ENCODE measurements at places on chromosomes 7 and 10.

DNA sequence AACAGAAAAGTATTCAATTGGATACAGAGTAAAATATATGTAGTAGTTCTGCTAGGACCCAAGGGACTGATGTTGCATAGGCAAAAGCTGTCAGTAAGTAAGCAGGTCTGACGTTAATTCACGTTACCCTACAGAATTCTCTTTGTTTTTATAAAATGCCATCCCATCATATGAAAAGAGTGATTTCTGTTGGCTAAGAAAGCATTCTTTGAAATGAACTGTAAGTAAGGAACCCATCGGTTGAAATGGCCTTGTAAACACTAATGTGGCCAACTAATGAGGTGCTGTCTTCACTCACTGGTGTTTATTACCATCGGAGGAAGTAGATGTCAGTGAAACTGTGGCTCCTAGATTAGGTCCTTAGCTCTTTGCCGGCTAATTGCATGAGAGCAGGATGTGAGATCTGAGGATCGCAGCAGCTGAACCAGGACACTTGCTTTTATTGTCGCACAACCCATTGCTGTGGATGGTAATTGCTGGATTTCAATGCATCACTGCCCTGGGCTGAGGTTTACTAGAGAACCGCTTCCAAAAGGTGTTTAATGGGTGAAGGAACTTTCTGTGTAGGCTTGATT lies 49.5 kb downstream of the UBE3C start:
- DNase-seq, result no peak

DNA sequence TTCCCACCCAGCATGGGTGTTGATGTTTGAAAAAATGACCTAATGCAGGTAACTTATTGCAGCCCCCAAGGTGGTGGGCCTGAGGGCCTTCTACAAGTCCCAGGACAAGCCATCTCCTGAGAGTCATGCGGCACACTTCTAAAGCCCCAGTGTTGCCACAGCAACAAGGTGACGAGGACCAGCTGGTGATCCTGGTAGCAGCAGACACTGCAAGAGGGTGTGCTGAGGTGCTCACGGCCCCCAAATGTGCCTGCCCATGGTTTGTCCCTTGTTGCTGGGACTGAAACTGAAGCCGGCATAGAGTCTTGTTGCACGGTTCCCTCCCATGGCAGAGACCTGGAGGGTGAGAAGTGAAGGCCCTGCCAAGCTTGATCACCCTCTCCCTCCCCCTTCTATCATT lies 333.2 kb upstream of the MGMT start:
- no peak for DNase-seq

DNA sequence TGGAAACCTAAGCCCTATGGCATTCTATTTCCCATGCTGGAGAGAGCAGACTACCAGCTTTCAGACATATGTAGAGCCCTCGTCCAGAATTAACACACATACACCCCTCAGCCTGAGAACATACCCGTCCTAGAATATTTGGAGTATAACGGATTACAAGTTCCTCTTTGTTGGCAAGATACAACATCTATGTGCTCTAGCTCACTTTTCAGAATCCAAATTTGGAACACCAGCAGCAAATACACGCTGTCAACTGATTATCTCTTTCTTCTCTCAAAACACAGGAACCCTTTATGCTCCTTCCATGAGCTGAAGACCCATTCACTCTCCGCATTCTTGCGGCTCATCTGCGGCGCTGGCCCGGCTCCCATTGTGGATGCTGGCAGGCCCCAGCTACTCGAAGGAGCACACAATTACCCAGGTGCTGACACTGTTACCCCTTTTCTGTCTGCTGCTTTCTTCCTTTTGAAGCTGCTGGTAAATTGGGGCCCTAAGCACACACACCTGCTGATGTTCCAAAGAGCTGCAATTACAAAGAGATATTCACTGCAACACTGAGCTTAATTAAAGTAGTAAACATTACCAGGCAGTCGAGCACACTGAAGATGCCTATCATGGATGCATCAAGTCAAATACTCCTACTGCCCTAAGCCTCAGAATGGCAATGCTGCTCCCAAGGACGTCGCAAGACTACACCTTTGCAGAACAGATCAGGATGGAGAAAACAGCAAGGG lies 70.0 kb downstream of the VOPP1 start:
- no peak for DNase-seq

DNA sequence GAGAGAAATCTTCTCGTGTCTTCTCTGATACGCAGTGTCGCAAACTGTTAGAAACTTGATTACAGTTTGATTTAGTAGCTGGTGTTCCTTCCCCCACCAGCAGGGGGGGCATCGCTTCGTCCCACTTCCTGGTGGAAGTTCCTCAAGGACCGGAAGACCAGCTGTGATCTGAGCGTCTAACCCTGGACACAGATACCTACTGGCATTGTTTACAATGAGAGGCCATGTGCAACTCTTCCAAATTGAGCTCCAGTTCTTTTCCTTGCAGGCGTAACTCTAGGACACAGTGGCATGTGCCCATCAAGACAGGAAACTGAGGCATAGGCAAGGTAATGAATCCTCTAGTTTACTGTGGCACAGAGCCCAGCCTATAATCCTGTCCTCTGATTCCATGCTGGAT lies 219.0 kb downstream of the CCDC3 start:
- no peak for DNase-seq

GRCh38 chr10:119190353-119190752 lies 11.7 kb upstream of the PRDX3 start:
- DNase-seq, result peak; percentile 100

GRCh38 chr7:155289107-155289506 lies 8.6 kb upstream of the INSIG1 start:
- no peak for DNase-seq

DNA sequence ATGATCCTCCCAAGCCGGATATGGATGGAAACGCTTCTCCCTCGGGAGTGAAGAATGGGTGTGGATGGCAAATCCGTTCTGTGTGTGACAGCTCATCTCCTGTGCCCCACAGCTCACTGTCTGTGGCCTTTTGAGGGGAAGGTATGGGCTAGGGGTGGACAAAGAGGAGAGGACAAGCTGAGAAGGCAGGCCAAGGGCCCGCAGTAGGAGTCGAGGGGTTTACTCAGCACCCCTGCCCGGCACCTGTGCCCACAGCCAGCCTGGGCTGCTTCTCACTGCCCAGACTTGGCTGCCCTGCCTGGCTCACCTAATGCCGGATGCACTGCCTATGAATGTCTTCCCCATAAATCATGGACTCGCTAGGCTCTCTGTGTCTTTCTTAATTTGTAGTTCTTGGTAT lies 503.8 kb downstream of the TCERG1L start:
- no peak for DNase-seq

DNA sequence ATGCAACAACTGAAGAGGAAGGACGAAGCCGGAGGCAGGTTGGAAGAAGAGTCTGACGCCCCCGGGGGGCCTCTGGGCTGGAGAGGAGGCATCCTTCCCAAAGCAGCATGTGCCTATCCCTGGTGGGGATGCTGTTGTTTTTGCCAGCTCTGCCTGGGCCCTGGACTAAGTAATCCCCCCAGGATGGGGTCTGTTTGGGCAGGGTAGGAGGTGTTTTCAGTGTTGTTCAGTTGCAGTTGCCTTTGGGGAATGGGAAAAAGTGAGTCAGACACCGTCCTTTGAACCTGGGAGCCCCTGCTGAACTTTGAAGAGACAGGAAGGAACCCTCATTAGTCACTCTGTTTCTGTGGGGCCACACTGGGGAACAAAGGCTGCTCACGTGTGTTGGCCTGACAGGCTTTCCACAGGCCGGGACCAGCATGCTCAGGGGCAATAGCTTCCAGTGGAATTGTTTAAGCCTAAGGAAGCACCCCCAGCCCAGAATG lies 35.2 kb upstream of the GDF10 start:
- no peak for DNase-seq

DNA sequence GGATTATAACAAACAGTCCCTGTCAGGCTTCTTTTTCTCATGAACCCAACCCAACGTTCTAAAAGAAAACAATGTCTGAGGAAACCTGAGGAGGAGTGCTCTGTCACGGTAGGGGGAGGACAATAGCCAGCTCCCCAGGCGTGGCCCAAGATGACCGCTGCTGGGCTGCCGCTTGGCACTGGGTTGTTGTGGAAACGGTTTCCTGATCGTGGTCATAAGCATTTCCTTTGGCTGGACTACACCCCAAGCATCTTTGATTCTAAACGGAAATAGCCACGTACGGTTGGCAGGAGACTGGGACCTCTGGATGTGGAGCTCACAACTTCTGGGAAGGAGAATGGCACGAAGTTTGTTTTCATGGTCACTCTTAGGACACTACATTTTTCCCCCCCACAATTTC lies 30.4 kb upstream of the DMBT1 start:
- DNase-seq, result no peak

DNA sequence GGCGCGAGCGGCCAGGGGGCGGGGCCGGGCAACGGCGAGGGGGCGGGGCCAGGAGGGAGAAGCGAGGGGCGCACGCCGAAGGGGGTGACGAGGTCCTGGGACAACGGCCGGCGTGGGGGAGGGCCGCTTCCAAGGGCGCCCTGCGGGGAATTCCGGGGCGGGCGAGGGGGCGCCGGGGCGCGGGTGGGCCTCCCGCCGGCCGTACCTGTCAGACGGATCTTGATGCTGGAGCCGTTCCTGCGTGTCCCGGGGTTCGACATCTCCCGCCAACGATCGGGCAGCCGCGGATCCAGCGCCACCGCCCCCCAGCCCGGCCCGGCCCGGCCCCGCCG lies 421 bp downstream of the SMURF1 start:
- DNase-seq, result no peak

- DNase-seq, result no peak
These were observed 95.6 kb downstream of the OSBPL3 start for GRCh38 chr7:24884401-24884800.

- no peak for DNase-seq
These were observed 39.8 kb downstream of the AKR1B1 start for GRCh38 chr7:134419085-134419484.

DNA sequence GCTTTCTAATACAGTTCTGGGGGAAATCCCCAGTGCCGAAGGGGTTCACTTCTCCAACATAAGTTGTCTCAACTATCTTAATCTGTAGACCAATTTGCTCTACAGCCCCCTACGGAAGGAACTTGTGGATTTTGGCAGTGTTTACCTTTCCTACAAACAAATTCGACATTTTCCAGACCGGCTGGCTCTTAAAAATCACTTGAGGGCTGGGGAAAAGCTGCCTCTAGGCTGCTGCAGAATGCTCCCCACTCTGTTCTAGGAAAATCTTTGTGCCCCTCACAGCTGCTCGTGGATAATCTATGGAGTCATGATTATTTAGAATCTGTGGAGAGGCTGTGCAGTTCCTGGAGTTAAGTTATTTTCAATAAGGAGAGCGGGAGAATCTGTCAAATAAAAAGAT lies 474.6 kb upstream of the FZD8 start:
- no peak for DNase-seq
